Cardiac ventricle fibroblast (primary cell): ENCODE measurements at places on chromosomes 2 and 18. TPM values are rescaled to one million over a fixed set of nuclear protein-coding genes. Genes with fewer than 3 reads are reported as not detected.

The OR6B2 gene
- not detected in 2 replicates for total RNA-seq

The CTAGE1 gene
- not detected in 2 replicates for total RNA-seq

The SERPINB4 gene
- total RNA-seq: 1.1 TPM in 1 of 2 replicates, not detected in the other

The PARD3B gene
- total RNA-seq: 2.4 and 2.9 TPM in 2 replicates

The SRD5A2 gene
- total RNA-seq: not detected in 2 replicates

The GAREM2 gene
- total RNA-seq: 4.0 and 4.2 TPM in 2 replicates

The ANKRD30B gene
- not detected in 2 replicates for total RNA-seq

The CNGA3 gene
- total RNA-seq: not detected in 2 replicates

The STEAP3 gene
- total RNA-seq: 3.1 and 6.1 TPM in 2 replicates

The DYSF gene
- total RNA-seq: 7.0 and 7.6 TPM in 2 replicates

The GPBAR1 gene
- total RNA-seq: 0.50 and 2.1 TPM in 2 replicates

The OTOS gene
- not detected in 2 replicates for total RNA-seq
